Stimulated activated CD4-positive, alpha-beta T cell treated with anti-CD3 and anti-CD28 coated beads, Interleukin-2, amount 100 ng/mL, for 4 hours (primary cell): ENCODE measurements at places on chromosomes 5 and 9.

- DNase-seq = peak; percentile 28
Measured at GRCh38 chr5:179763215-179763945, 30.4 kb upstream of the LTC4S start.

GRCh38 chr9:12702160-12702758 is 9.1 kb downstream of the TYRP1 start:
- DNase-seq = no peak

DNA sequence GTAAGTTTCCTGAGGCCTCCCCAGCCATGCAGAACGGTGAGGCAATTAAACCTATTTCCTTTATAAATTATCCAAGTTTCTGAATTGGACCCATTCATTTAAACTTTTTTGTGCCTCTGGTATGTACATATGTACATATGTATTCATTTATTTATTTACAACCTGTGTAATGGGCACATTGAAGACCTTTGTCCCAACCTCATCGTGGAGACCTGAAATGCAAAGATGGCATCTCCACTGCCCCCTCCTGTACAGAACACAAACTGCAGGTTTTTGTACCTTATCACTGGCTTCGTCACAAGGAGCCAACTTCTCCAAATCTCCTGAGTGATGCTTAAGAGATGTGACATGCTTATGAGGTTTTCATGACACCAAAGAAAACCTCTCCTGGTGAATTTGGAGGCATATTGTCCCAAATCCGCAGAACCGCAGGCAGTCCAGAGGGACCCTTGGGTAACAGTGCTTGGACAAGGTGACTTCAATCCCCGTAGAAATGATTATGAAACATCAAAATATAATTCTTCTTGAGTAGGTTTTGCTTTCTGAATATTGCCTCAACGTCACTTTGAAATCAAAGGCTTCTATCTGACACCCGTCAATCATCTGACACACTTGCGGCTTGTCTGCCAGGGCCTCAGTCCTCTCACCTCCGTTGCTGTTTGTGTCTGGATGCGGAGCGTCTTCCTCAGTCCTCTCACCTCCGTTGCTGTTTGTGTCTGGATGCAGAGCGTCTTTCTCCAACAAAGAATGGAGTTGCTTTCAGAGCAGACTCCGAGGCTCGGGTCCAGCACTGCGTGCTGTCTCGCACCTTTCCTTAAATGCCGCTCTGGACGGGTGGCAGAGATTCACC is 135.0 kb upstream of the IRX4 start:
- DNase-seq = no peak

DNA sequence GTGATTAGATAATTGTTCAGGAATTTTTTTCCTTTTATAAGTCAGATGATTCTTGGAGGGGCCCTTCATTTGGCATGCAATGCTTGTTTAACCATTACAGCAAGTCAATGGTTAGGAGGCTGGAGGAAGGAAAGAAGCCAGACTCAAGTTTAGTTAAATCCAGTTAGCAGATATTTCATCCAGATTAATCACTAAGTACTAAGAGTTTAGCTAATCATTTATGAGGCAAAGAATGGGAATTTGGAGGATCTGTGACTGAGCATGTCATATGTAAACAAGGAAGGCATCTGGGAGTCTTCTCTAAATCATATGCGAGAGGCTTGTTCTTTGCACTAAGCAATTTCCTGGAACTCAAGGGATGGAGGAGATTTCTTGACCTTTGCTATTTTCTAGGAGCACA is 145.3 kb upstream of the SGCD start:
- no peak for DNase-seq

GRCh38 chr9:89461265-89461664 is 36.6 kb downstream of the SEMA4D start:
- no peak for DNase-seq

GRCh38 chr9:10571699-10572098 is 41.1 kb downstream of the PTPRD start:
- no peak for DNase-seq

DNA sequence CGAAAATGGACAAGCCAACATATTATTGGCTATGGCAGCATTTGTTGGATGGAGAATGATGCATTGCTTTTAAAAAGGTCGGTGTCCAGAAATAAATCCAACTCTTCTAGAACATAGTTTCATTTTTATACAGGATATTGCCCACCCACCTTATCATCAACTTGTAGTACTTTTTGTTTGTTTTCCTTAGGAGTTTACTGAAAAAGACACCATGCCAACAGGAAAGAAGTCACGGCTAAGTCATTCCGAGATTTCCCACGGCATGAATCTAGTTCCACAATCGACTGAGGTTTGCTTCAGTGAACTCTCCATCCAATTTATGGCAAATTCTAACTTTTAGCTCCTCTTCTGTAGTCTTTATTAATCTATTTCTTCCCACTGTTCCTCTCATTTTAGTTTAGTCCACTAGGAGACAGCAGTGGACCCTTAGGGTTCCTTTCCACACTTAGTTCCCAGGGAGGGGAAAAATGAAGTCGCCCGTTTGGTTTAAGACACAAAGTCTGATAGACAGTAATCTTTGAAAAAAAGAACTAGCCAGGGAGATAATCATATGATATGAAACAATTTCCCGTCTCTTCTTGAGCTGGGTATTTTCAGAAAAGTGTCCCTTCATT is 237.5 kb downstream of the AP3B1 start:
- no peak for DNase-seq

DNA sequence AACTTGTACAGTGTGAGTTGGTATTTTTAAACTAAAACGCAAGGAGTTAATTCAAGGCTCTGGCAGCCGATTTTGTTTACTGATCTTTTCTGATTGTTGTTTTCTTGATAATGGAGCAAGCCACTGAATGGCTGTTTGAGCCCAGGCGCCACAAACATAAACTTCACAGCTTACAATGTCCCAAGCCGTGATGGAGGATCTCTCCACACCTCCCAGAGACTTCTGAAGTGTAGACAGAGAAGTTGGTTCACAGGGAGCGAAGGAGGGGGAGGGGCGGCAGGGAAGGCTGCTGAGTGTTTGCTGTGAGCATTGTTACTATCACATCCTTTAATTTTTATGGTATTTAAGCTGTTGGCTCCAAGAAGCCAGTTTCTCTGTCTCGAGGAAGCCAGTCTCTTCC is 14.7 kb downstream of the ISL1 start:
- no peak for DNase-seq

- peak; percentile 67 for DNase-seq
Measured at GRCh38 chr5:56270568-56271392, 37.6 kb upstream of the ANKRD55 start.

GRCh38 chr5:64516216-64516615 is 10.4 kb downstream of the RGS7BP start:
- no peak for DNase-seq

GRCh38 chr9:78970375-78970774 is 601.4 kb upstream of the TLE4 start:
- no peak for DNase-seq

DNA sequence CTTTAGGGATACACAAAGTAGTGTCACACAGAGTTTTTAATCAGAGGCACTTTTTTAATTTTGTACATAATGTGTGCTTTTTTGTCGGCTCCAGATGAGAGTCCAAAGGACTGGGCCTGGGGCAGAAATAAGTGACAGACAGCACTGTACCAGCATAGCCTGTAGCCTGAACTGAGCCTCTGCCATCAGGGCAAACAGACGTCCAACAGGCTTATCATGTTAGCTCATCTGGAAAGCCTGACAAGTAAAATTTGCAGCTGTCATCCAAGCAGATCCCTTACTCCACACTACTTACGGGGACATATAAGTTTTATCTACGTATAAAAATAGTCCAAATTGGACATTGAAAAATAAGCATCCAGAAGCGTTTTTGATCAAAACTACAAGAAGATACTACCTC is 233.1 kb upstream of the GAS1 start:
- no peak for DNase-seq

DNA sequence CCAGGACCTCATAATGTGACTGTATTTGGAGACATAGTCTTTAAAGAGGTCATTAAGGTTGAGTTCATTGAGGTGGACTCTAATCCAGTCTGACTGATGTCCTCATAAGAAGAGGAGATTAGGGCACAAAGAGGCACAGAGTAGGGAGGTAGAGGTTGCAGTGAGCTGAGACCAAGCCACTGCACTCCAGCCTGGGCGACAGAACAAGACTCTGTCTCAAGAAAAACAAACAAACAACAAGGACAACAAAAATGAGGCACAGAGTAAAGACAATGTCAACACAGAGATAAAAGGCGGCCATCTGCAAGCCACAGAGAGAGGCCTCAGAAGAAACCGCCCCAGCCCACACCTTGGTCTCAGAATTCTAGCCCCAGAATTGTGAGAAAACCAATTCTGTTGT is 17.0 kb upstream of the TDRD7 start:
- DNase-seq = no peak

DNA sequence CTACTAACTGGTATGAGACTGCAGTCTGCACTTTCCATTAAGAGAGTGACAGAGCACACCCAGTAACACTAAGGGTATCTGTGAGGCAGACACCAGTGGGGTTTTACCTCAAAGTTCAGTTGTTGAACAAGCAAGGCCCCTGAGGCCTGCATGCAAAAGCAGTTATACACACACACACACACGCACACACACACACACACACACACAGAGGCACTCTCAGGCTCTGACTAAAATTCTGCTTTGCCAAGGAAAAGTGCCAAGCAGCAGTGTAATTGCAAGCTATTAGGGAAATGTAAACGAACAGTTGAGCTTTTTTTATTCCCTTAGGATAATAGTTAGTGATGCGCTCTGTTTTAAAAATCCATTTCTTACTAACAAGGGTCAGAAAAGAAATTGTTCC is 377.1 kb downstream of the SPOCK1 start:
- no peak for DNase-seq

GRCh38 chr5:135323701-135324132 is 75.3 kb downstream of the MACROH2A1 start:
- DNase-seq = no peak

DNA sequence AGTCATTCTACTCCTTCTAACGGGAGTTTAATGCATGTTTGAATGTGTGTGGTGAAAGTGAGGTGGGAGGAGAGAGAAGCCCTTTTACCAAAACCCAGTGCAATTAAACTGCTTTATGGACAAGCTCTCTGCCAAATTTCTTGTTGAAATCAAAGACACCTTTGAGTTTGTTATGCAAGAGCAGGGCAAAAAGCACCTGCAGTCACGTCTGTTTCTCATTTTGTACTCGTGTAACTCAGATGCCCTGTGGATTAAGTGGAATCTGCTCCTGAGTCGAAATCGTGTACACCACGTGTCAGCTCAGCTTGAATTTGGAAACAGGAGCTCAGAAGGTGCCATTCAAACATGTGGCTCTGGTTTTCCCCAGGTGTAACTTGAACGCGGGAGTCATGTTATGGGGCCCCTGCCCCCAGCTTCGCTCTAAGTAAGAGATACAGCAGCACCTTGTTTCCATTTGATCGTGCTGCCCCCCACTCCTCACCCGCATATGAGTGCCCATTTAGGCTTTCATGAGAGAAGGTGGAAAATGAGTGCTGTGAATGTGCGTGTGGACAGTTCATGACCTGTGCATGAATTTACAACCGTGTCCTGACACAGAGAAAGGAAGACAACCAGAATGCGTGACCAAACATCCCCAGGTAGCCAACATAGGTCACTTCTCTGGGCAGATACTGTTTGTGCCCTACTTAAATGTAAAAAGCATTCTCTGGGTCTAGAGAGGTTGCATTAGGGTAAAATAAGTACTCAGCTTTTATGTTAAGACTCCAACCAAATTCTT is 347.0 kb upstream of the SLC30A5 start:
- no peak for DNase-seq

GRCh38 chr9:131121346-131121745 is 4.0 kb upstream of the NUP214 start:
- no peak for DNase-seq

- no peak for DNase-seq
Measured at GRCh38 chr5:140114341-140115185, 654 bp downstream of the PURA start.

- no peak for DNase-seq
Measured at GRCh38 chr5:108059334-108059733, 322.6 kb downstream of the FBXL17 start.

- no peak for DNase-seq
Measured at GRCh38 chr5:108193021-108193795, 188.7 kb downstream of the FBXL17 start.

GRCh38 chr5:51395666-51396356 is 12.6 kb downstream of the ISL1 start:
- DNase-seq = no peak

- no peak for DNase-seq
Measured at GRCh38 chr5:5615569-5615968, 193.1 kb downstream of the ICE1 start.

- no peak for DNase-seq
Measured at GRCh38 chr5:113405530-113405929, 29.3 kb downstream of the TSSK1B start.

- DNase-seq = no peak
Measured at GRCh38 chr5:178391480-178391879, 158.9 kb upstream of the PHYKPL start.

GRCh38 chr5:179960204-179960831 is 52.6 kb upstream of the TBC1D9B start:
- no peak for DNase-seq
